ENCODE measurements at places on chromosomes 11 and 22.
A peak's percentile ranks its signal among the peaks of the same experiment; 100 is the strongest.

GRCh38 chr11:115463606-115464005 lies 40.6 kb downstream of the CADM1 start:
- DNase-seq: no peak

- no peak for DNase-seq
These were observed 6.5 kb upstream of the BATF2 start for GRCh38 chr11:65003282-65003681.

DNA sequence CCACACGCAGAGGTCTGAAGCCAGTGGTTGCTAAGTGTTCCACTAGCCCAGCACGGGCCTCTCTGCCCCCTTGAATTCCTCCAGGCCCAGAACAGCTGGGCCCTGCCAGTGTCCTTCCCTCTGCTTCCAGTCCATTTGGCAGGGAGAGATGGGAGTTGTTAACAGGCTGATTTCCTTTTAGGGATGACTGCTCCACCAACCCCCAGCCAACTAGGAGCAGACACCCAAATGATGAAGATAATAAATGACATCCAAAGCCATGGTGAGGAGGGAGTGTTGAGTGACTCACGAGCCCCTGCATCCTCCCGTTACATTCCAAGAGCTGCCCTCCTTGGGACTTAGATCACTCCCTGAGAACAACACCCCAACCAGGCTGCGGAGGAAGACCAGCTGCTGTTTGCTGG lies 20.6 kb downstream of the PARVA start:
- no peak for DNase-seq

DNA sequence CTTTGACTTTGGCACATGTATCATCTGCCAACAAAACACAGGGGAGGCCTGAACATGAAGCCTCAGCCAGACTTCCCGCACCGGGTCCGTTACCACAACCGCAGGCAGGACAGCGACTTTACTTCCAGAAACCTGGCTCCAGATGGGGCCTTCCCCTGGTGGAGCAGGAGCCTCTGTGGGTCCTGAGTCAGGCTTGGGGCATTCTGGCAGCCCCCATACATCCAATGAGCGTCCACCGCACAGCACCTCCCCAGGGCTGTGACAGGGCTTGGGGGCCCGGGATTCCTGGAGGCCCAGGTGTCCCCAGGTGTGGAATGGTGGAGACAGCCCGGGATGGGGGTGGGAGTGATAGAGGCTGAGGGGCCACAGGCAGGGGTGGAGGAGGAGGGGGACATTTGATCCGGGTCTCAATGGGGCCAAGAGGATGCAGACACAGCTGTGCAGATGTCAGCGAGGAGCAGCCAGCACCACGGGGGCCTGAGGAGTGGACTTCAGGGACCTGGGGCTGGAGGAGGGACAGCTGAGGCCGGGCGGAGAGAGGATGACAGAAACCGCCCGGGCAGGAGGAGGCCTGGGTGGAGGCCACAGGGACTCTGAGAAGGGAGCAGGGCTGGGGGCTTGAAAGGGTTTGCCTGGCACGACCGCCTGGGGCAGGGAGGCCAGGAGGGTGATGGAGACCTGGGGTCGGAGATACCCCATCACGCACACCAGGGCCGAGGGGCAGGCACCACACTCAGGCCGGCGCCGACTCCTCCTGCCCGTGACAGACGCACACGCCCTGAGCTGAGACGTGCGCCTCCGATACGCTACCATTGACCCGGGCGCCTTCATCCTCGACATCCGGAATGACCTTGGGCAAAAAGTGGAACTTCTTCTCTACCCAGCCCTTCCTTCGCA lies 8.6 kb downstream of the TTLL8 start:
- no peak for DNase-seq

DNA sequence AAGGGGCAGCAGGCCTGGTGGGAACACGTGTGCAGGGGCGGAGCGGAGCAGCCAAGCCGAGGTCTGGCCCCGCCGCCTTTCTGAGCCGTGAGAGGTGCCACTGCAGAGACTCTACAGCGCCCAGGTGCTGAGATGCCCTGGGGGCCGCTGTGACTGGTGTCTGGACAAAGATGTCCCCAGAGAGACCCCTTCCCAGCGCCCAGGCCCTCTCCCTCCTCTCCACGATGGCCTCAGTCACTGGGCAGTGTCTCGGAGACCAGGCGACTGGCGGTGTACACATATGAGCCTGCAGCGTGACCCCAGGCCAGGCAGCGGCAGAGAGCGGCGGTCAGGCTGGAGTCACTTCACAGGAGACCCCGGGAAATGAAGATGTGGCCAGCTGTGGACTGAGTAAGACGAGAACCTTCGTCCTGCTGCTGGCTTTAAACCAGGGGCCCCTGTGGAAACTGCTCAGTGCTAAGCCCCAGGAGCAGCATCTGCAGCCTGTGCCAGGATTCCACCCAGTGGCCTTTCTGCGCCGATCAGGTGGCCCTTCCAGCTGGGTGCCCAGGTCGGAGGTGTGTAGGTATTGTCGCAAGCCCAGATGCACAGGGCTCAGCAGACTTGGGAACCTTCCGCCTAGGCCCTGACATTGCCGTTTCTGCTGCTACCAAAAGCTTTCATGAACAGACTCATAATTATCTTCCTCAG lies 34.7 kb downstream of the MOB2 start:
- DNase-seq: no peak

GRCh38 chr11:40186437-40187263 lies 1272.8 kb downstream of the LRRC4C start:
- DNase-seq: peak; percentile 47

GRCh38 chr22:47811971-47812370 lies 1049.5 kb downstream of the TBC1D22A start:
- DNase-seq: no peak

DNA sequence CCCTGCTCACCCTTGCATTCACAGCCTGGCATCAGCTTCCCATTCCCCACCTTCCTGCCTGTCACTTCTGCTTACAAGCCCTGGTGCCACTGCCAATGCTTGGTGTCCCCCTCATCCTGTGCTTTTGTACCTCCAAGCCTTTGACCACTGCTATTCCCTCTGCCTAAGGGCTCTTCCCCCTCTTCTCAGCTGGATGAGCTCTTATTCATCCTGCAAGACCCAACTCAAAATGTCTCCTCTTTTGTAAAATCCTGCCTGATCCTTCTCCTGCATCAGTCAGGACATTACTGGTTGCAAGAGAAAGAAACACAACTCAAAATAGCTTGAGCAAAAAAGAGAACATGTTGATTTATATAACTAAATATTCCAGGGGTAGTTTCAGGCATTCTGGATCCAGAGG lies 66.9 kb upstream of the TCF20 start:
- no peak for DNase-seq

DNA sequence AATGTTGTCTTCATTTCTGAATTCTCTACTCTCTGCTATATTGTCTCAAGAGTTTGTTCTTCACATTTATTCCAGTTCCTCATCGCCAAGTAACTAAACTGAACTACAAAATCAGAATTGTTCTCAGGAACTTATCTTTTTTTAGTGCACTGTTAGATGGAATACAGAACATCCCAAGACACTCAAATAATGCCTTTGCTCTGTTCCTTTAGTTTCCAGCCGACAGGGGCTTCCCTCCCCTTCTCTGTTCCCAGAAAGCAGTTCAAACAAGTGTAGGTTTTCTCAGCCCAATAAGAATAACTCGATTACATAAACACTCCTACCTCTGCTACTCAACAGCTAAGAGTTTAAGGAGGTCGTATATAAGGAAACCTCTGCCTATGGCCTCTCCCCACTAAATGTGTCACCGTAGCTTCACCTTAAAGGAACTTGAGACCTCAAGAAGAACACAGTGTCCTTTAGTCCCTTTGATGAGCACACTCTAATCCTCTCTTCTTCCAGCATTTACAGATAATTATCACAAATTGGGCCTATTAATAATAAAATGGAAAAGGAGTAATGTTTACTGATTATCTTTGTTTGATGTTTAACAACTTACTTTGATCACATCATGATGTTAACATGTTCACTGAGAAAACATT lies 6.9 kb downstream of the POU2AF3 start:
- no peak for DNase-seq

GRCh38 chr22:45831394-45831793 lies 145.6 kb downstream of the WNT7B start:
- DNase-seq: no peak

- DNase-seq: no peak
These were observed 144.1 kb downstream of the BBOX1 start for GRCh38 chr11:27184458-27185312.

- DNase-seq: no peak
These were observed 104.0 kb upstream of the TOP3B start for GRCh38 chr22:22086501-22087158.

- DNase-seq: no peak
These were observed 15.1 kb downstream of the GDPD5 start for GRCh38 chr11:75510723-75511019.

DNA sequence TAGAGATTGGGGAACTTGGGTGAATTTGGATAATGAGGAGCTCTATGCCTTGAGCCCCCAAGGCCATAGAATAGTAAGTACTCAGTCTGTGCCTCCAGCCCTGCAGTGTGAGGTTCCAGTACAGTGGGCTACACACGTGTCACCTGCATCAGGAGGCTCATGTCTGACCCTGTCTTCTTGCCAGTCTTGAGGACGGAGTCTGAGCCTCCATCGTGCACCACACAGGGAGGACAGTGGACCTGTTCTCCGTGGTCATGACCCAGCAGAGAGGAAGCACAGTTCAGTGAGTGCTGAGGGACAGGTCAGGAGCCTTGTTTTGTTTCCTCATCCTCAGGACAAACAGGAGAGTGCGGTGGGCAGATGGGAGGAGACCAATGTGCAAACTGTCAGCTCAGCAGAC lies 30.8 kb downstream of the RPS13 start:
- DNase-seq: no peak

- no peak for DNase-seq
These were observed 10.7 kb upstream of the GSTP1 start for GRCh38 chr11:67572747-67573419.

DNA sequence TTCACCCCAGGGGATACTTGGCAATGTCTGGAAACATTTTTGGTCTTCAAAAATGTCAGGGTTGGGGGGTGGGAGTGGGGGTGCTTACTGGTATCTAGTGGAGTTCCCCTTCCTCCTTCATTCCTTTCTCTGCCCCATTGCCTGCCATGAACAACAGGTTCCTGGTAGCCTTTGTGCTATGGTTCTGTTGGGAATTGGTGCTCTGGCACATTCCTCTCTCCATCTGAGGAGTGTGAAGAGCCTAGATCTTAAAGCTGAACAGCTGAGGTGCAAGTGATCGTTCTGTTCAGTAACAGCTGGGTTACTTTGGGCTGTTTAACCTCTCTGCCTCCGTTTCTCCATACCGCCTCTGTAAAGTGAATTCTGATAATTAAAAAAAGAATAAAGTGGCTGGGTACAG lies 64.3 kb downstream of the C22orf31 start:
- DNase-seq: no peak

- DNase-seq: no peak
These were observed 460.5 kb downstream of the LRRC4C start for GRCh38 chr11:40998920-40999319.

DNA sequence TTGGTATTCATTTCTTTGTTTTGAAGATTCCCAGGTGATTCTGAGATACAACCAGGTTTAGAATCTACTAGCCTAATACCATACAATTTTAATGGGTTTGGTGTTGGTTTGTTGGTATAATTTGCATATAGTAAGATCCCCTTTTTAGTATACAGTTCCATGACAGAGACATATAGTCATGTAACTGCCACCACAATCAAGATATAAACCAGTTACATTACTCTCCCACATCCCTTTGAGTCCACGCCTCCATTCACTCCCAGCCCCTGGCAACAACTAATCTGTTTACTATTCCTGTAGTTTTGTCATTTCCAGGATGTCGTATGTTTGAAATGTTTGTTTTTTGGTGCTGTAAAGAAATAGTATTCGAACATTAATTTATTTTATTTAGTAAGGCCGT lies 4.3 kb downstream of the ASRGL1 start:
- DNase-seq: no peak

- DNase-seq: no peak
These were observed 32.5 kb upstream of the IZUMO1R start for GRCh38 chr11:94271885-94272372.

Data from hypothalamus (tissue), 51 donors.